MG63 (cell line): ENCODE measurements at places on chromosomes 12 and 14. TPM values are rescaled to one million over a fixed set of nuclear protein-coding genes. Genes with fewer than 3 reads are reported as not detected.

DNA sequence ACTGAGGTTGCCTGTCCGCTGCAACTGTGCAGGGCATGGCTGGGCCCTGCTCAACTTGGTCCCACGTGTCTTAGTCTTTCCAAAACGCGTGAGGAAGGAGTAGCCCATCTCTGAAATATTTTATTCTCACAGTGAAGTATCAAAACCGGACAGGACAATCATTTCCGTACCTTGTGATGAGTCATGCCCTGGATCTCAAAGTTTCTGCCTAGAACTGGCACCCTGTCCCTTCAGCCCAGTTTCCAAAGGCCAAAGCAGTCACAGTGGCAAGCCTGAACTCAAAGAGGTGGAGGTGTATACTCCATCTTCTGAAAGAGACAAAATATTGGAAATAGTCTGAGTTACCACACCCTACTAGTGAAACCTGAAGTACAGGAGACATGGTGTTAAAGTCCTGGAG is 28.5 kb upstream of the SRGAP1 start:
- DNase-seq = no peak

GRCh38 chr12:25712169-25712568 is 159.1 kb upstream of the LMNTD1 start:
- DNase-seq = no peak

DNA sequence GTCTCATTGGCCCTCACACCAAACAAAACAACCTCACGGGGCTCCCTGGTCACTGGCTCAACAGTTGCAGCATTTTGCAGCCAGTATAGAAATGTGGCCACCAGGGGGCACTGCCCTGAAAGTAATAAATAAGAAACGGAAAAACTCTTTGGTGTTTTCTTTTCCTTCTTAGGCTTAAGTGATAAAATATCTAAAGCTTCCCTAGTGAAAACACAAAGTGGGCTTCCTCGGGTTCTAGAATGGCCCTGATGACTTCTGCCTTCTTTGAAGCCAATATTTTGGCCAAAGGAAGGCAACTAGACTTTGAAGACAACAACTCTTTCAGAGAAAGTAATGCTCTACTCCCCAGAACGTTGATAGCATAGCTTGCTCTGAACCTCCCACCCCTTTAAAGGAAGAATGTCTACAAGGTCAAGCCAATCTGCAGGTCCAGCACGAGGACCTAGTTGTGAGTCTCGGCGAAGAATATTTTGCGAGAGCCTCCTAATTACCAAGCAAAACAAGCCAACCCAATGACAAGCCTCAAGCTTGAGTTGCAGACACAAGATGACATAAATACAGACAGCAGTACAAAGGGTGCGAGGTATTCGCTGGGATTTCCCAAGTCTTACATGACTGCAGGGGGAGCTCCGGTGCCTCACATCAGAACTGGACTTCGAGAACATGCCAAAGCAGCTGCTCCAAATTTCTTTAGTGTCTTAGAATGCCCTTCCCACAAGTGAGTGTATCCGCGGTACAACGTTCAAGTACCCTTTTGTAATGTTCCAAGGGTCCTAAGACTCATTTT is 2.6 kb downstream of the ITPK1 start:
- DNase-seq = peak; percentile 45

DNA sequence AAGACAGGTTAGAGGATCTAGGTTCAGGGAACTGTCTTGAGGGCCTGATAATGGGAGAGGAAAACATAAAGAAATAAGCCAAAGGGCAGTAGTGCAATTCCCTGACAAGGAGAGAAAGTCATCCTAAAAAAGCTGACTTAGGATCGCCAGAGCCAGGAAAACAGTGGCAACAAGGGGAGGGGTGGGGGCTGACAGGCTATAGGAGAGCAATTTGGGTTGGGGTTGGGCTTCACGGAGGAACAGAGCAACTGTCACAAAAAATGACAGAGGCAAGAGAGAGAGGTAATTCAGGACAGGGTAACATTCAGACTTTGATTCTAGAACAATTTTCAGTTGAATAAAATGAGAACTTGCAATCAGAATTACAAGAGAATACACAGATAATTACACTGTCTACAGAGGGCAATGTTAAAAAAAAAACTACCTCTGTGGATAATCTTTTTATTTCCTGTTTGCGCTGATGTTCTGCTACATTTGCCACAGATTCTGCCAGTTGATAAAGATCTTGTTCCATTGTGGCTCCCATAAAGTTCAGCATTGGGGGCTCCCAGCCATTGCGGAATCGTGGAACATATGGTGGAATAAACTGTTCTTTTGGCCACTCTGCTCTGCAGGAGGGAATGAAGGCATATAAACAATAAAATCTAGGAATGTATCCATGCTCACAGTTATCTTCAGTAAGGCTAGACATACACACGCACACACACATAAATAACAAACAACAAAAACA is 138.6 kb downstream of the EPS8 start:
- no peak for DNase-seq

DNA sequence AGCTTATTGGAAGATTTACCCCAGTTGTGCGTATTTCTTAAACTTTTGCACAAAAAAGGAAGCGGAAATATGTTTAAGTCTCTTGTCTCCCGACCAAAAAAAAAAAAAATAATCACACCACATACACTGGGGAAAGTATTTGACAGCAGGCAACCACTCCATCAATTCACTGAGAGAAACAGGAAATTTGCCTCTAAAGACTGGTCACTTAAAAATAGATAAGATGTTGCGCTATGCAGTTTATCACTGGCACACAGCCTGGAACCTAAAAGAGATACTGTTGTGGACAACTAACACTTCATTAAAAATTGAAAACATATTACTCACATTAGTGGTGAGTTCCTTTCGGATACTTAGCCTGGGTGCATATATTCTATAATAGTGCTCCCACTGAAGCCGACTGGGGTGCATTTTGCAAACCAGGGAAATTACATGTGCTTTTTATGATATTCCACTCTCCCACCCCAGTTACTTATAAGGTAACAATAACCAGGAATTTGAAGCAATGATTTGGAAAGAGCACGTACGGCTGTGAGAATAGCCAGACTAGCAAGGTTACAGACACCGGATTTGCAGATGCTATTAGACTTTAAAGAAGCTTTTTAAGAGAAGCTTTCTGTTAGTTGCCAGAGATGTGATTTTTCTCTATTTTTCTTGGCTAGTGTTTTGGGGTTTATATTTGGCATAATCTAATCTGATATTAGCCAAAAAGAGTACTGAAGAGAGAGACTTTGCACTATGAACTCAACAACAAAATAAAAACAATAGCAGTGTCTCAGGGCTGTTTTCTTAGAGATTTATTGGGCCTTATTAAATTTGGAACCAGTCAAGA is 311.5 kb downstream of the NOVA1 start:
- no peak for DNase-seq

GRCh38 chr12:31845613-31846322 is 113.4 kb upstream of the RESF1 start:
- DNase-seq = no peak

GRCh38 chr12:64756376-64756775 is 2.8 kb downstream of the GNS start:
- DNase-seq = no peak

GRCh38 chr12:6396031-6396430 is 12.1 kb downstream of the LTBR start:
- DNase-seq = no peak

GRCh38 chr14:102622262-102622885 is 29.9 kb downstream of the RCOR1 start:
- DNase-seq = no peak

DNA sequence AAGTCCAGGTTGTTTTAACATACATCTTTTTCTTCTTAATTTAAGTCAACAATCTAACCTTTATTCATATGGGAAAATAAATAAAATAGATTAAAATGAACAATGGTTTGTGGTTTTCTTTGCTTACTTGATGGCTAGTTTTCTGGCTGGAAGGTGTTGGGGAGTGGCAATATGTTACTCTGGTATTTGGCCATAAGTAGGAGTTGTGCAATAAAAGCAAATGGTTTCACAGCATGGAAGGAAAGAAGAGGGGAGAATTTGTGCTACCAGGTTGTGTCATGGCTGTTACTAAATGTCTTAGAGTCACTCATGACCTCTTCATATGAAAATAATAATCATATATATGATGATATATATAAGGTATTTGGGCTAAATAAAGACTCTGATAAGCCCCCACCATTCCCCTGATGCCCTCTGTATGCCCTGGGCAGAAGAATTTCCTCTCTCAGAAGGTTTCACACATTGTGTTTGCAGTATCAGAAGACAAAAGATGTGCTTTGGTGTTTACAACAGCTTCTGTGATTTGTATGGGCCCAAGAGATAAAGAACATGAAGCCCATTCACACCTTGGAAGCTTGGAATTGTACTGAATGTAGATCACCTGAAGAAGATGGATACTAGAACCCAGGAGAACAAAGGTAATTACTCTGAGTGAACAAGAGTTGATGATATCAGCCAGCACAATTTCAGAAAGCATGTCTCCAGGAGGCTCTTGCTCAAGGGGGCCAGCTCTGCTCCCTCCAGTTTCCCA is 160.9 kb downstream of the ALG10B start:
- DNase-seq = no peak

- peak; percentile 92 for DNase-seq
Measured at GRCh38 chr12:115354007-115354890, 670.3 kb upstream of the TBX3 start.

GPR162 gene
- total RNA-seq = not detected in 2 replicates

TRIM9 gene
- 0.33 and 0.79 TPM in 2 replicates for total RNA-seq

ARHGEF40 gene
- 9.1 and 10.0 TPM in 2 replicates for total RNA-seq

SYCP3 gene
- not detected in 2 replicates for total RNA-seq

AVPR1A gene
- not detected in 2 replicates for total RNA-seq

CLEC9A gene
- total RNA-seq = not detected in 2 replicates
